NCI-H524 (cell line): ENCODE measurements at places on chromosomes 3 and 15.

DNA sequence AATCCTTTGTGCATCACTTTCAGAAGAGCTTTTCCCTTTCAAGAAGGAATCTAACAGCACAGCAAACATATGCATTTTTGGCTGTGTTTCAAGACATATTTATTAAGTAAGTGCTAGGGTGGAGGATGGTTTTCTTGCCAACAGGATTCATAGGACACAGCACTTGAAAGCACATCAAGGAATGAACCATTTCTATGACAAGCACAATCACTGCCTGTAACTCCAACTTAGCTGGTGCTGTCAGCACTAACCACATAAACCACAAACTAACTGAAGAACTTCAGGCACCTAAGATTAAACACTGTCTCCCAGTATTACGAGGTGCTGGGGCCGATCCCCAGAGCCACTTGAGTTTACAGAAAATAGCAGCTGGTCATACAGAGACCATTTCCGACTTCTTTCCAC lies 35.4 kb upstream of the SPRED1 start:
- DNase-seq = peak; percentile 59

DNA sequence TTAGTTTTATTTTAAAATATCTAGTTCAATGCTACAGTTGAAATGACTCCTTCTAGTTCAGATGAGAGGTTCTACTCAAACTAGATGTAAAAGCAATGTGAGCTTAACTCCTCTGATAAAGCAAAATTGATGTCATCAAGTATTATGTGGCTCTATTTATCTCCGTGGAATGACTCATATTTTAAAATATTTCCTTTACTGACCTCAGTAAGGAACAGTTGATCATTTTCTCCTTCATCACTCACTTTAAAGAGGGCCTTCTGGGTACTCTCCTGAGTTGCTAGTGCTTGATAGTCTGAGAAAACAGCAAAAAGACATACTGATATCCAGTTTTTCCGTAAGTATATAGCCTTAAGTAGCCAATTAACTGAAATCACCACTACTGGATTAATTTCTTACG lies 1099.3 kb downstream of the ROBO2 start:
- no peak for DNase-seq

DNA sequence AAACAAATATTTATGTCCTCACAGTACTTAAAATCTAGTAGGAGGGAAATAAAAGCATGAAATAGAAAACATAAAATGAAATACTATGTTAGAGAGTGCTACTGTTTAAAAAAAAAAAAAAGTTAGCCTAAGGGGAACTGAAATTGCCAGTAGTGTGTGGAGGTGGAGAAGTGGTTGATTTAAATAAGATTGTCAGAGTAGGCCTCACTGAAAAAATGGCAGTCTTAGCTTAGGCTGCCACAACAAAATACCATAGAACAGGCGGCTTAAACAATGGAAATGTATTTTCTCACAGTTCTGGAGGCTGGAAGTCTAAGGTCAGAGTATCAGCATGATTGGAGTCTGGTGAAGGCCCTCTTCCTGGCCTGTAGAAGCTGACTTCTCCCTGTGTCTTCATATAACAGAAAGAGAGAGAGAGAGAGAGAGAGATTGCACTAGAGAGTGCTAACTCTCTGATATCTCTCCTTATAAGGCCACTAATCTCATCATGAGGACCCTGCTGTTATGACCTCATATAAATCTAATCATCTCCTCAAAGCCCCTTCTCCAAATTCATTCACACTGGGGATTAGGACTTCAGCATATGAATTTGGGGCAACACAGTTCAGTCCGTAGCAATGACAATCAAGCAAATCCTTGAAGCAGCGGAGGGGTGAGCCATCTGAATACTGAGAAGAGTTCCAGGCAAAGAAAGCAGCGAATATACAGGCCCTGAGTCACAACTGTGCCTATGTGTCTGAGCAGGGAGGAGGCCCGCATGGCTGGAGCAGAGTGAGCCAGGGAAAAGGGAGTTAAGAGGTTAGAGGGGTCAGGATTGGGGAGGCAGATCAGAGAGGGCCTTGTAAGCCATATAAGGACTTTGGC lies 23.6 kb upstream of the LRRC34 start:
- DNase-seq = no peak

DNA sequence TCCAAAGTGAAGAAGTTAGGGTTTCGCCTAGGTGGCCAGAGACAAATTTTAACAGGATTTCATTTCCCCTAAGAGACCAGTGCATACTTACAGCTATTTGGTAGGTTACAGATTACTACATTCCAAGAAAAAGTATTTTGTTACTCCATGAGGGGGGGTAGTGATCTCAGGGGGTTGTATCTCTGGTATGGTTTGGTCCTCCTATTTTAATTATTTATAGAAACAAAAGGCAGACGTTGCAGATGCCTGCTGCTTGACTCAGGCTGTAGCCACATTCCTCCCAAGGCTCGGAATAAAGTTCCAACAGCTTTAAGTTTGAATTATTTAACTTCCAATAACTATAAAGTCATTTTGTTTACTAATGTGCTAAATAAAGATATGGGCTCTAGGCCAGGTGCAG lies 1.3 kb upstream of the TRIM59 start:
- DNase-seq = no peak

GRCh38 chr15:45670091-45670490 lies 35.3 kb downstream of the SQOR start:
- no peak for DNase-seq

GRCh38 chr15:45474799-45475198 lies 47.8 kb downstream of the SLC30A4 start:
- DNase-seq = no peak

- DNase-seq = peak; percentile 8
These were observed 5.8 kb upstream of the DBR1 start for GRCh38 chr3:138180375-138181029.

- DNase-seq = no peak
These were observed 21.9 kb downstream of the AAGAB start for GRCh38 chr15:67232591-67232990.

- no peak for DNase-seq
These were observed 57.4 kb downstream of the POMGNT2 start for GRCh38 chr3:43048470-43048869.

DNA sequence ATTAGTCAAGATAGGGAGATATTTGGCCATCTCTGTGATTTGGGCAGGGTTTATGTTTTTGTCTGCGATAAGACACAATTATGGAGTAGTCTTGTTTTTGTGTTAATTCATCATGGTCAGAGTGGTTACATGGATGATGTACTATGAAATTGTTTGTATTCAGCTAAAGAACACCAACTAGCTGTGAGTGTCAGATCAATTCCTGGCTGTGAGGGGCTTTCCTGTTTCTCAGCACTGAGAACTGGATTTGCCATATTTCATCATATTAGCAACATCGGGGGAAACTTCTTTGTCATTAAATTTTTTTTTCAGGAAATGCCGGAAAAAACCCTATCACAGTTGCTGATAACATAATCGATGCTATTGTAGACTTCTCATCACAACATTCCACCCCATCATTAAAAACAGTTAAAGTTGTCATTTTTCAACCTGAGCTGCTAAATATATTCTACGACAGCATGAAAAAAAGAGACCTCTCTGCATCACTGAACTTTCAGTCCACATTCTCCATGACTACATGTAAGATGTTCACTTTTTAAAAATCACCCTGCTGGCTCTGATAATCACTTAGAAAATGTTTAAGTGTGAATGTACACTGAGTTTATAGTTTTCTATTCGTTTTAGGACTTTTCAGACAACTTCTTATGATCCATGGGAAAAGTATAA lies 49.2 kb downstream of the PARP15 start:
- no peak for DNase-seq

- peak; percentile 47 for DNase-seq
These were observed 317.8 kb upstream of the C2CD4B start for GRCh38 chr15:62482785-62483429.
